GDM1 (cell line): ENCODE measurements at places on chromosomes 16 and 17.
A peak's percentile ranks its signal among the peaks of the same experiment; 100 is the strongest.

DNA sequence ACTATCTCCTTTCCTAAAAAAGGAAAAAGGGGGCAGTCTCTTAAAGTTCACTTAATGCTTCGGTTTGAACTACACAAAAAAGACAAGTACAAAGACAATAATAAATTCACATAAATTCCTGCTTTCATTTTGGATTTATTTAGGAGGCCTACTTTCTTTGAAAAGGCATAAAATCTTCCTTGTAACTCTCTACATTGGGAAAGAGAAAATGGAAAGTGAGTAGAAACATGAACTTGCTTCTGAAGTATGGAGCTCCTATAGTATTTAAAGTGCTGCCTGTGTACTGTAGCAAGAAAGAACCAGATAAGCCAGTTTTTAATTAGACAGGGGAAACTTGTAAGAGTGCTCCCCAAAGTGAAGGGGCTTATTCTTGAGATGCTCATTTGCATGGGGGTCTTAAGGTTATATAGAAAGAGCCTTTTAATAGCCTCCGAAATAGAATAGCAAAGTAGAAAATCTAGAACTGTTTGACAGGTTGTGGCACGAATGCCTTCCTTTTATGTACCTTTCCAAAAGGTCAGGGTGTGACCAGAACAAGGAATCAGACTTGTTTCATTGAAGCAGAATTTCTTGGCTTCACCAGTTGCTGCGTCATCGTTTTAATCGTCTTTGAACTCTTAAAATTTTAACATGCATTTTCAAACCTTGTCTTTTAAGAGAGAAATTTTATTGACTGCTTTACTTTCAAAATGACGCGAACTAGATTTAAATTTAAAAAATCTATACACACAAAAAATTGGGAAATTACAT is 12.9 kb downstream of the GAN start:
- DNase-seq = no peak

GRCh38 chr16:68373528-68374245 is 62.9 kb downstream of the PRMT7 start:
- no peak for DNase-seq

- no peak for DNase-seq
Observed at GRCh38 chr16:69037373-69038160, 67.9 kb upstream of the HAS3 start.

GRCh38 chr17:82400830-82401229 is 17.3 kb upstream of the HEXD start:
- DNase-seq = peak; percentile 88

GRCh38 chr16:54862529-54862928 is 68.1 kb upstream of the IRX5 start:
- DNase-seq = no peak

- no peak for DNase-seq
Observed at GRCh38 chr16:10571354-10571753, 9.0 kb downstream of the EMP2 start.

DNA sequence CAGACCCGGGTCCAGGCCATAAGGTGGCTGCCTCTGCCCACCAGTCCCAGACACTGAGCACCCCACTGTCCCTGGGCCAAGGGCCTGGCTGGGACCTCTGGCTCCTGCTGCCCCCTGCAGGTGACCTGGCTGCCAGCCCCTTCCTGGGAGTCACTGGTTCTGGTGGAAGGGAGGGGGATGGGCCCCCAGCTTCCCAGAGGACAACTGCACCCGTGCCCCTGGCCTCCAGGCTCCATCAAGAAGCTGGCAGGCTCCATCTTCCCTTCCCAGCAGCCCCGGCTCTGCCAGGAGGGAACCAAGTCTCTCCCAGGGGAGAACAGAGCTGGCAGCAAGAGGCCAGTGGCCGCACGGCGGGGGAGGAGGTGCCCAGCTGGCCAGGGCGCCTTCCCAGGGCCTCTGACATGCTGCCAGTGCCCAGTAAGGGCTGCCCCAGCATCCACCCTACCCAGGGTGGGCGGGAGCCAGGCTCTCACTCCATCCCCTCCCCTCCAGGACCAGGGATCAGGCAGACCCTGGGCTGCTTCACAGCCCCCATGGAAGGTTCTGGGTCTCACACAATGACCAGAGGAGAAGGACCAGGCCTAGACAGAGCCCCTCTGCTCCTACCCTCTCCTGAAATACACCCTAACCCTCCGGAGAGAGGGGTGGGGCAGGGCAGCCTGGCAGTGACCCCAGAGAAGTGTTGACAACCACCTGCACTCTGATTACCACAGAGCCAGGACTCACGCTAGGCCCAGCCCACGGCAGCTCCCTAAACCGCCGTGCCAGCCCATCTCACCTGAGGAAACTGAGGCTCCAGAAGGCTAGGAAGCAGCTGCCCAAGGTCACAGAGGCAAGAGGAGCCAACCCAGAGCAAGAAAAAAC is 3.6 kb downstream of the CLUH start:
- no peak for DNase-seq

- DNase-seq = no peak
Observed at GRCh38 chr17:40605306-40605705, 40.0 kb upstream of the CCR7 start.

GRCh38 chr17:147796-148740 is 10.7 kb downstream of the SCGB1C2 start:
- no peak for DNase-seq

- no peak for DNase-seq
Observed at GRCh38 chr16:74888888-74889287, 96.0 kb downstream of the WDR59 start.

DNA sequence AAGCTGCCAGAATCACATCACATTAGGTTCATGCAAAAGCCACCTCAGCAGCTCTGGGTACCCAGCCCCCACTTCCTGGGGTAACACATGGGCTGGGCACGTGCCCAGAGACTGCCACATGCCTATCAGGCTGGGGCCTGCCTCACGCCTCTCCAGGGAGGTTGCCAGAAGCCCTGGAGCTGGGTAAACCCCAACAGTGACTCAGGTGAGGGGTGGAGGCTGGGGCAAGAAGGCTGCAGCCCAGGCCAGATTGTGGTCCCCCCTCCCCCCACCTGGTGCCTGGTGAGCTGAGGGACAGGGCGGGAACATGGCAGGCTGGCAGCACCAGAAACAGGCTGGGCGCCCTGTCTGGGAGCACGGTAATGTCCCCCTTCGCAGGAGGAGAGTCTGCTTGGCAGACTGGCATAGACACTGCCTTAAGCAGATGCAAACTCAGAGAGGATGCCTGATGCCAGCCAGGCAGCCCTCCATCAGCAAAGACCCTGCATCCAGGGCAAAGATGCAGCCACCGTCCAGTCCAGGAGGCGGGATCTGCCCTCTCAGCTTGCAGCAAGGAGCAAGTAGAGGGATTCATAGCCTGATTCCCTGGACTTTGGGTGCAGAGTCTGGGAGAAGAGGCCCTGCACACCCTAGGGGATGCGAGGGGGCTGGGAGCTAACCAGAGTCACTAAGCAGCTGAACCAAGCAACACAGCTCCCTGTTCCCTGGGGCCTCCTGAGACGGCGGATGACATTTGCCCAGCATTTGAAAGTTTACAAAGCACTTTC is 28.8 kb downstream of the NGFR start:
- DNase-seq = no peak

DNA sequence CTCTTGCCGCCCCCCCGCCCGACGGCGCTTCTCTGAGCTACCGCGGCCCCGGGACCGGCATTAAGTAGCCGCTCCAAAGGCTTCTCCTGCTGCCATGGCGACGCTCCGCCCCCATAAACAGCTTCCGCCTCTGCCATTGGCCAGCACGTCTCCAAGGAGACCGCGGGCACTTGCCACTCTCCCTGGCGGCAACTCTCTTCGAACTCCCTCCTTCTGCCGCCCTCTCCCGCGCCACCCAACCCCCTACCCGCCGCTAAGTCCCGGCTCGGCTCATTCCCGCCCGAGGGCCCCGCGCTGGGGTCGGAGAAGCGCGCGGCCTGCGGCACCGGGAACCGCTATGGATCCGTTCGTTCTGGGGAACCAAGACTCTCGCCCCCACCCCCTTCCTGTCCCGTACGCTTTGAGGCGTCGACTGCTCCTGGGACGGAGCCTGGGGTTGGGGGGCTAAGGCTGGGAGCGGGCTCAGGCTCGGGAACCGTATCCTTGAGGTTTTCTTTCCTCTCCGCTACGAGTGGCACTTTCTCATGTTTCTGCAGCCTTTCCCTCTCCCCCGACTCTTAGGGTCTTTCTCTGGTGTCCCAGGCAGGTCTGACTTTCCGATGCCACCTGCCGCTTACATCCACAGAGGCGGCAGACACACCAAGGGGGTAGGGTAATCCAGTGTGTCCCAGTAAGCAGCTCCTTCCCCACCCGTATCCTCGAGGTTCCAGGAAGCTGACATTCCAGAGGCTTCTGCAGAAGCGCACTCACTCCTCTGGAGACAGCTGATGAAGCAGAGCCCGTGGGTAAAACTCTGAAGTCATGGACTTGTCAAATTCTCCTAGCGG is at the start of gene FOXJ1:
TSS of gene FOXJ1 (minus strand) at position 34 of the 827 bp plus-strand sequence. CDS start 850 bp downstream, outside the sequence.
- DNase-seq = peak; percentile 86

DNA sequence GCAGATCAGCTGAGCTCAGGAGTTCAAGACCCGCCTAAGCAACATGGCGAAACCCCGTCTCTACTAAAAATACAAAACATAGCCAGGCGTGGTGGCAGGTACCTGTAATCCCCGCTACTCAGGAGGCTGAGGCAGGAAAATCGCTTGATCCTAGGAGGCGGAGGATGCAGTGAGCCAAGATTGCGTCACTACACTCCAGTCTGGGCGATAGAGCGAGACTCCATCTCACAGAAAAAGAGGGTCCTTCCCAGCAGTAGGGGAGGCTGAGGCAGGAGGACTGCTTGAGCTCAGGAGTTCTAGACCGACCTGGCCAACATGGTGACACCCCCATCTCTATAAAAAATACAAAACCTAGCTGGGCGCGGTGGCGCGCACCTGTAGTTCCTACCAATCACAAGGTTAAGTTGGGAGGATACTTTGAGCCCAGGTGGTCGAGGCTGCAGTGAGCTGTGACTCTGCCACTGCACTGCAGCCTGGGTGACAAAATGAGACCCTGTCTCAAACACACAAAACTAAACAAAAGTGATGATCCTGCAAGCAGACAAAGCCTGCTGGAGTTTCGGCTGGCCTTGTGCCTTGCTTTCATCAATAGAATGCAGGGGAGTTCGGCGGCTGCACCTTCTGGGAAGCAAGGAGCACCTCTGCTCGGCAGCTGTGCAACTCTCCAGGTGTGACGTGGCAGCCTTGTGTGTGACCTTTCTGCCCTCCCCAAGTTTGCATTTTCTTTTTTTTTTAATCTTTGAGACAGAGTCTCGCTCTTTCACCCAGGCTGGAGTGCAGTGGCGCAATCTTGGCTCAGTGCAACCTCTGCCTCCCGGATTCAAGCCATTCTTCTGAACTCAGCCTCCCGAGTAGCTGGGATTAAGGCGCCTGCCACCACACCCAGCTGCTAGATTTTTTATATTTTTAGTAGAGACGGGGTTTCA is 12.4 kb upstream of the YWHAE start:
- no peak for DNase-seq
